Erythroblast (primary cell): ENCODE measurements at places on chromosomes 7 and 10.

DNA sequence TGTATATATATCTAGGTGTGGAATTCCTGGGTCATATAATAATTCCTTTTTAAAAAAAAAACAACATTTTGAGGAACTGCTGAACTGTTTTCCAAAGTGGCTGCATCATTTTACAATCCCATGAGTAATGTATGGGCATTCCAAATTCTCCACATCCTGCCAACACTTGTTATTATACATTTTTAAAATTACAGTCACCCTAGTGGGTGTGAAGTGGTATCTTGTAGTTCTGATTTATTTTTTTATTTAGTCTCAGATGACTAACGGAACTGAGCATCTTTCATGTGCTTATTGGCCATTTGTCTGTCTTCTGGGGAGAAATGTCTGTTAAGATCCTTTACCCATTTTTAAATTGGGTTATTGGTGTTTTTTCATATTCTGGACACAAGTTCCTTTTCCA lies 12.0 kb upstream of the KLHL7 start:
- DNase-seq: no peak

DNA sequence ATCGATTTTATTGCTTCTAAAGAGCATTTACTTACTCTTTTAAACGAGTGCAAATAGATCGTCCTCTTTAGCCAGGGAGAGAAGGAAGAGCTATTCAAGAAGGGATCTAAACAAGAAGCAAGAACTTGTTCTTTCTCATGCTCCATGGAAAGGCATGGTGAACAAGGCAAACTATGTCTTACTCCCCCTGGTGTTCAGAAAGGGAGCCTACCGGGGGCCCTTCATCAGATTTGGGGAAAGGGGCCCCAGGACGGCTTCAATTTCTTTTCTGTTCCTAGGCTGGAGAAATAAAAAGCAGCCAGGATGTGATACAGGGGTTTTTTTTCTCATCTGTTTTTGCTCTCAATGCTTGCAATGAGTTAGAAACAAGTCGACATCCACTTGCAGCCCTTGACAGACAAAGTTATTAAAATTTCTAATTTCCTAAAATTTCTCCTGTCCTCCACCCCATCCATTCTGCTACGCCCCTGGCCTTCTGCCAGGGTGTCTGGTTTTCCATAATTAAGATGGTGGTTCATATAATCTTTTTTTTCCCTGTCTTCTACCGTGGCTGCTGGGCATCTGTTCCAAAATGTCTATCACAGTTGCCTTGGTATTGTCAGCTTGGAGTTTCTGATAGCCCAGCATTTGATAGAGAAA lies 214.4 kb downstream of the CREB5 start:
- peak; percentile 38 for DNase-seq

GRCh38 chr10:31584098-31584631 lies 265.1 kb downstream of the ZEB1 start:
- DNase-seq: no peak

- DNase-seq: no peak
Observed at GRCh38 chr7:67619175-67619574, 622.5 kb downstream of the TYW1 start.

DNA sequence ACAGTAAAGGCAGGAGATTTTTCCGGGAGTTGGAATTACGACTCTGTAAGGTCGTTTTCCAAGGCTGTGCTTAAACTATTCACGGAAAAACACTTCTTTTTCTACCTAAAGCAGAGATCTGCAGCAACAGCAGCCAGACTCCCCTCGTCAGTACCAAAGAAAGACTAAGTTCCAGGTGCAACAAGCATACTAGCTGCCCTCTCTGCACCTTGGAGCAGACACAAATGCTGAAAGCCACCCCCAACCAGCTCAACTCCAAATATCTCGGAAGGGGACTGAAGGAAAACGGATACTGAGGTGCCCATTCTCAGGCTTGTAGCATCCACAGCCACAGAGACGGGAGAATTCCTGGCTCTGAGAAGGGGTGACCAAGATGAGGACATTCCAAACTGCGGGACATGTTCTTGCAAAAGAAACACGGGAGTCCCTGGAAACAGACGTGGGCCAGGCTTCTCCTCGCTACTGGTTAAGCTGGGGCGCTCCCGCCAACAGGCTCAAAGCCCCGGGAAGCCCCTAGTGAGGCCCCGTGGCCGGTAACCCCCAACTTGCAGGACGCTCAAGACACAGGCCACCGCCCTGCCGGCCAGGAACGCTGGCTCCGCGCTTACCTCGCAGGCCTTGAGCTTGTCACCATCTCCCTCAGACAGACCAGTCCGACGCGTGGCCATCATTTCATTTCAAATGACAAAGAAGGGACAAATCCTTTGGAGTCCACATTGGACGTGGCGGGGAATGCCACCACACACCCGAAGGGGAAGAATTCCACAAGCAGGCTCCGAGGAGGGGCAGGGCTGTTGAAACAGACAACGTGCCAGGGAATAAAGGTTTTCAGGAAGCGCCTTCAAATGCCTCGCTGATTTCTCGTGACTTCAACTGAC lies 2.2 kb downstream of the ARHGAP21 start:
- DNase-seq: peak; percentile 52

DNA sequence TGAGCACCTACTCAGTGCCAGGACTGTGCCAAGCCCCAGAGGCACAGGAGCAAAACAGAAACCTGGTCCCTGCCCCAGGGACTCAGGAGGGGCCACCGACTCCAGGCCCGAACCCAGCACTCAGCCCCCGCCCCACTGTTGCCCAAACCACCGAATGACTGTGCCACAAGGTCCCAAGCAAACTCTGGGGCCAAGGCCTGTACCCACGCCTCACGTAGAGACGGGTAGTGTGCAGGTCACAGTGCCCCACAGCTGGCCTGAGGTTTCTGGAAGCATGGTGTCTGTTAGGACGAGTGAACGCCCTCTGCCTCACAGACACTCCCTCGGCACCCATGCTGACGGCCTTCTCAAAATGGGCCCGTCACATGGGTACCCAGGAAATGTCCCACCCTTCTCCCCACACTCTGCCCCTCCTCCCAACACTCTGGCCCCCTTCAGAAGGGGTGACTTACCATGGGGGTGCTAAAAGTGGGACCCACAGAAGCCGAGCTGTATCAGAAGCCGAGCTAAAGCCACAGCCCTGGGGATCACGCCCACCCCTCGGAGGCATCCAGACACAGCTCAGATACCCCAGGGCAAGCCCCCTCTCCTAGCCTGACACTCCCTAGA lies 44.2 kb downstream of the CTBP2 start:
- no peak for DNase-seq

GRCh38 chr10:123882681-123883445 lies 8.7 kb downstream of the CPXM2 start:
- DNase-seq: no peak

DNA sequence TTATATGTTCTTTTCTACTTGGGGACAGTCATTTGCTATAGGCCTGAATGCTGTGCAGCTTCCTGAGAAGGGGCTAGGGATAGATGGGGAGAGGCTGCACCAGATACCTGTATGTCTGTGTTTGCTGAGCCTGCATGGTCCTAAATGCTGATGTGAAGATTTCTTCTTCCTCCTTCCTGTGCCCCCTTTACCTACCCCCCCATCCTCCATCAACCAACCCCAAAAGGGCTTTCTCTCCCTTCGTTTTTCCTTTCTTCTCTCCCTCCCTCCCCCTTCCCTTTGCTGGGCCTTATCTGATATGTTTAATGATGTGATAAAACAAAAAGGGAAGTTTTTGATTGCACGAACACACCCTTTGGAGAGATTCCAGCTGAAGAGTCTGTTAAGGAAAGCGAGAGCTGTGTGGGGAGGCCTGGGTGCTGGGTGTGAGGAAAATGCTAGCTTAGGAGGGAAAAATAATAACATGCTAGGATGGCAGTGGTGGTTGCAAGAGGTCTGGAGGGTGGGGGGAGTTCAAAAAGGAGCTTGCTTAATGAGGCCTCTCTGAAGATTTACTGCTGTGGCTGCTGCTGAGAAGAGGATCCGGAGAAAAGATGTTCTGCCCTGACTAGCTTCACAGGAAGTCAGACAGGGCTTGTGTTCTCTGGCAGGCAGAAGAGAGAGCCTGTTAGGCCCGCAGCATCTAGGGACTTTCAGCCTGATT lies 101.8 kb downstream of the SAMD9 start:
- DNase-seq: peak; percentile 8

DNA sequence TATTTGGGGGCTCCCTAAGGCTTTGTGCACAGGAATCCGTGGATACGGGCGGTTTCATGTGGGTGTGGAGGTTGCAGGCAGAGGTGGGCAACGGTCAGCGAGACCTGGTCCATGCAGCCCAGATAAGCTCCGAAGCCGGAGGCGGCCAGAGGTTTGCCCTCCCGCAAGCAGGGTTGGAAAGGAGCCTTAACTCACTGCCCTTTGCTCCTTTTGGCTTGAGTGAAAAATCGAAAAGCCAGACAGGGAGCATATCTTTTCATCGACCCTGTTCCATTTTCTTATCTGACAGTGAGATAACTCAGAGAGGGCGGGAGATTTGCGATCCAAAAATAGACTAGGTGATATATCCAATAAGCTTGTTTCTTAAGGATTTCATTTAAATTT lies 1.5 kb downstream of the GRM3 start:
- DNase-seq: no peak

- DNase-seq: no peak
Observed at GRCh38 chr10:62587011-62587410, 212.8 kb downstream of the ZNF365 start.

DNA sequence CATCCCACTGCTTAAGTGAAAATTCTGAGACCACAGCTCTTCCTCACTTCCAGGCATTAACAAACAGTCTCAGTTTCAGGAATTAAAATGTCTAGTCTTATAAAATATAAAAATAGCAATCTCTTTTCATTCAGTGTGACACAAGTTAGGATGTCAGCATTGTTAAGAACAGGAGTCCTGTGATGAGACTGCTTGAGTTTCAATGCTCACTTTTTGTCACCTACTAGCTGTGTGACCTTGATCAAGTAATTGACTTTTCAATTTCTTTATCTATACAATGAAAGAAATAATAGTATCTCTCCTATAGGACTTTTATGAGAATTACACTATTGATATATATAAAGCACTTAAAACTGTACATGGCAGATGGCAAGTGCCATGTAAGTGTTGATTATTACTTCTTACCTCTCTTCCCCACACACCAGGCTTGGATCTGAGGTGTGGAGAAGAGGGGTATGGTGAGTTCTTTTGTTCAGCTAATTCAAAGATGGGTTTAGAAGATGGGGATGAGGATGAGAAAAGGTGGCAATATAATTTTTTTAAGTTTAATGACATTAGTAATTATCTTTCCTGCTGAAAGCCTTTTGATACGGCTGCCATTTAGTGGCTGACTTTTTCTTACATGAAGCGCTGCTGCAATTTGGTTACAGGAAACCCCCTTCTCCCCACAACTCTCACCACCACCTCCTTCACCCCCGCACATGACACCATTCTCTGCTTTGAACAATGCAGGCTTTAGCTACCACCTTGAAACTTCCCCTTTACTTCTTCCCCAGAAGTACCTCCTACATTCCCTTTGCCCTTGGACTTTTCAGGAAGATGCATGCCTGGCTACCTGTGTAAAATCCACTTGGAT lies 20.8 kb upstream of the HYAL4 start:
- DNase-seq: no peak

- peak; percentile 17 for DNase-seq
Observed at GRCh38 chr7:1156782-1157535, 3.0 kb downstream of the ZFAND2A start.

GRCh38 chr10:117160567-117160966 lies 22.5 kb upstream of the VAX1 start:
- DNase-seq: no peak

GRCh38 chr7:123440101-123440548 lies 94.3 kb downstream of the IQUB start:
- DNase-seq: no peak

DNA sequence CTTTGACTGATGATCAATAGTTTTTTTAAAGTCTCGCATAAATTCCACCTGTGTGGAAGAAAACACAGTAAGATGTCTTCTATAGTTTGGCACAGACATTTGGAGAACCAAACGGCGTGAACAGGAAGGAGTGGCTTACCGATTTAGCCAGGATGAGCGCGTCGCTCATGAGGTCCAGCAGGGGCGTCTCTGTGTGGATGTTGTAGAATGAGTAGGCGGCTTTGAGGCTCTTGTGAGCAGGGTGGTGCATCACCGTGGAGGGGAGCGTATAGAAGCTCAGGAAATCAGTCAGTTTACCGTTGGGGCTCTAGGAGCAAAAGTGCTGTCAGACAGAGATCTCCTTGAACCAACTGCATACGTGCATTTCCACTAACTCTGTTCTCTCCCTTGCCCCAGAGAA lies 15.5 kb downstream of the RPP38 start:
- DNase-seq: no peak

- no peak for DNase-seq
Observed at GRCh38 chr7:155837126-155837479, 24.8 kb upstream of the SHH start.

DNA sequence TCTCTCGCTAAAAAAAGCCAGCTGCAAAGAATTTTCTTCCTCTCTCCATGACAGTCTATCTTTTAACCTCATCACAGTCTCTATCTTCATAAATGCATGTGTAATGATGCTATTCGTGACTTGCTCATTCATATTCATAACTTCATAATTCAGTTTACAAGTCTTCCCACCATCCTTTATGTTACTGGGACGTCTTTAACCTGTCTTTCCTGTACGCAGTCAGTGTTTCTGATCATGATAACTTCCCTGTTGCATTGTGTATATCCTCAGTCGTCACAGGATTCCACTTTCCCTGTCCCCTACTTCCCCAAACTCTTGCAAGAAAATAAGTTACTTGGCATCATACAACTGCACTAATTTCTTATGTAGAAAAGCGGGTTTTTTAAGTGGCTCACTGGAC lies 165.6 kb upstream of the ASAH2 start:
- no peak for DNase-seq

- peak; percentile 44 for DNase-seq
Observed at GRCh38 chr7:68176974-68177373, 1180.3 kb downstream of the TYW1 start.

GRCh38 chr7:36806891-36807290 lies 82.6 kb upstream of the AOAH start:
- no peak for DNase-seq

DNA sequence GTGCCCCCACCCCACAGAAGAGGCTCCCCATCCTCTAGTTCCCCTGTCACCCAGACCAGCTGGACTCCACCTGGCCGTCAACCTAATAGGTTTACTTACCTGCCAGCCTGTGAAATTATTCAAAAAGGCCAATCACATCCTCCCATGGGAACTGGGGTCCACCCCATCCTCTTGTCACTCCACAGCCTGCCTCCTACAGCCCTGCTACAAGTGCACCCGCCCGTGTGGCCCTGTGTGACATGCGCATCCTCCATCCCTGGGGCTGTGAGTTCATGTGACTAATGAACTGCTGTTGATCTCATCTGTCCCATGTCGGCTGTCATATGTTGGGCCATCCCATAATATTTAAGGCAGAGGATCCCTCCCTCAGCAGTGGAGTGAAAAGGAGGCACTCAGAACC lies 39.4 kb downstream of the AOC1 start:
- DNase-seq: no peak
